ENCODE measurements at places on chromosomes 16 and 17.

GRCh38 chr17:27349540-27350021, 55.7 kb downstream of the WSB1 start:
- no peak for DNase-seq

DNA sequence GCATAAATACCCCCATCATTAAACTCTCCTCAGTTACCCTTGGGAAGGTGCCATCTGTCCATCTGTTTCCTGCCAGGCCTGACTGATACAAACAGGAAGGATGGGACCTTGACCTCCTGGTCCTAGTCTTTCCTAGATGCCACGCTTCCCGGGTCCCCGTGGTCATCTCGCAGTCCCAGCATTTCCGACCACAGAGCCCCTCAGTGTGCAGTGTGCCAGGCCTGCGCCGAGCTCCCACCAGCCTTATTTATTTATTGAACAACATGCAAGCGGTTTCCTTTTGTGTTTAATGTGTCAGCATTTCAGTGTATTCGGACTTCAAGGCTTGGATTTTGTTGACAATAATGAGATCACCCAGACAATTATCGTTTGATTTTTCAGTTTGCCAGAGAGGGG, 45.6 kb upstream of the NKD1 start:
- DNase-seq, result peak; percentile 4

DNA sequence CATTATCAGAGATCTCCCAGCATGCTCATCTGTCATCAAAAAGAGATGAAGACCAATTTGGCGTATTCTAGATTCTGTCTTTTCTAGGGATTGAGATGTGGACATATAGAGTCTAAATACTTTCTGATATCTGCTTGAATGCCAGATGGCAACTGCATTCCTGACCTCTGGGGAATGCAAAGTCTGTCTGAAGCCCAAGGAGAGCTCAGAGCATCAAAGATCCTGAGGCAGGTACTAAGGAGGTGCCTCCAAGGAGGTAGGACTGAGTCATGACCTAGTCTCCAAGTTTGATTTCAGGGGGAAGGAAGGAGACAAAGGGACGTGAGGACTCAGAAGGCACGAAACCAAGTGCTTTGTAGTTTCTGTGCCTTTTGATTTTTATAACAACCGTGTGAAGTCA, 448.4 kb downstream of the HS3ST3B1 start:
- DNase-seq, result no peak

GRCh38 chr17:17227608-17228520, 9.1 kb downstream of the FLCN start:
- DNase-seq, result no peak

GRCh38 chr17:57210224-57210553, 46.1 kb upstream of the MSI2 start:
- no peak for DNase-seq

- DNase-seq, result no peak
Measured at GRCh38 chr17:16473044-16474011, 18.7 kb downstream of the LRRC75A start.

DNA sequence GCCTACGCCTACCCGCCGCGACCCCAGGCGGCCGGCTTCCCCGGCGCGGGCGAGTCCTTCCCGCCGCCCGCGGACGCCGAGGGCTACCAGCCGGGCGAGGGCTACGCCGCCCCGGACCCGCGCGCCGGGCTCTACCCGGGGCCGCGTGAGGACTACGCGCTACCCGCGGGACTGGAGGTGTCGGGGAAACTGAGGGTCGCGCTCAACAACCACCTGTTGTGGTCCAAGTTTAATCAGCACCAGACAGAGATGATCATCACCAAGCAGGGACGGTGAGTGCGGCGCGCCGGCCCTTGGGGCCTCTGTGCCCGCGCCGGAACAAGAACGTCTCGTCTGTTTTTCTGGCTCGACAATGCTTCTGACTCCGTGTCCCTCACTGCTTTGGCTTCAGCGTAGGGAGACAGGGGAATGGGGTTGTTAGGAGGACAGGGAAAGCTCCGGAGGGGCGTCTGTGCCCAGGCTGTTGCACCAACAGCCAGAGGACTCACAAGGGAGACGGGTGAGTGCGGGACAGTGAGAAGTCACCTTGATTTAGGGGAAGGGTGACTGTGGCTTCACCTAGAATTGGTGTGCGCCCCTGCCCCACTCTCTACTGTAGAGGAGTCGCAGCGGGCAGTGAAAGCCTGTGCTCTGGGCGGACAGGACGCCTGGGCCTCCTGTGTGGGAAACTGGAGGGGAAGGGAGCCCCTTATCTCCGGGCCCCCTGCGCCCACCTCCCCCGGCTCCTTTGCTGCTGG, 806 bp downstream of the TBX21 start:
- no peak for DNase-seq

DNA sequence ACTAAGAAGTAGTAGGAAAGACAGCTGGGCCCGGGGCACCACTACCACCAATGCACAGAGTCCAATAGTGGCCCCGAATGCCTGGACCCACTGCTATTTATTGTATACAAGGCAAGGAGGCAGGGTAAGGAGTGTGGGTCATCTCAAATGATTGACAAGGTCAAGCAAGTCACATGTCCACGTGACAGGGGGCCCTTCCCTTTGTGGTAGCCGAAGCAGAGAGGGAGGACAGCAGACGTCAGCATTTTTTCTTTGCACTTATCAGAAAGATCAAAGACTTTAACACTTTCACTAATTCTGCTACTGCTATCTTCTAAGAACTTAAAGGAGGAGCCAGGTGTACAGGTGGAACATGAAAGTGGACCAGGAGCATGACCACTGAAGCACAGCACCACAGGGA, 6.5 kb downstream of the VPS53 start:
- DNase-seq, result no peak

DNA sequence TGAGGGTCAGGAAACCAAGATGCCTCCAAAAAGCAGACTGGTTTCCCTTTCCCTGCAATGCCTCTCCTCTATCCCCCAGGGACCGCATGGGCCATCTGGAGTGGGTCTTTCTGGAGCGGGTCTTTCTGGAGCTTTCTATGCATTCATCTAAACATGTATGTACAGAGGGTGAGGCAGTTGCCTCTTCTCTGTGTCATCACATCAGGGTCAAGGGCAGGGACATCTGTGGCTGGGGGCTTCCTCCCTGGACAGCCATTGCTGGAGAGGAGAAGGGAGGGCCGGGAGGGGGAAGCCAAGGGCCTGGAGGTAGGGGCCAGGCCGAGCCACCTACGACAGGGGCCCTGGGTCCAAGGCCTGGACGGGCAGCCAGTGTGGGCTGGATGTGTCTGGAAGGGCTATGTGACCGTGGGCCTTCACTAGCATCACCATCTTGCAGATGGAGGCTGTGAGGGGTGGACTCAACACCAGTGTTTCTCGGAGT, 840 bp downstream of the ADCY7 start:
- DNase-seq, result no peak

- peak; percentile 92 for DNase-seq
Measured at GRCh38 chr17:64411999-64412771, 21.5 kb upstream of the PECAM1 start.

DNA sequence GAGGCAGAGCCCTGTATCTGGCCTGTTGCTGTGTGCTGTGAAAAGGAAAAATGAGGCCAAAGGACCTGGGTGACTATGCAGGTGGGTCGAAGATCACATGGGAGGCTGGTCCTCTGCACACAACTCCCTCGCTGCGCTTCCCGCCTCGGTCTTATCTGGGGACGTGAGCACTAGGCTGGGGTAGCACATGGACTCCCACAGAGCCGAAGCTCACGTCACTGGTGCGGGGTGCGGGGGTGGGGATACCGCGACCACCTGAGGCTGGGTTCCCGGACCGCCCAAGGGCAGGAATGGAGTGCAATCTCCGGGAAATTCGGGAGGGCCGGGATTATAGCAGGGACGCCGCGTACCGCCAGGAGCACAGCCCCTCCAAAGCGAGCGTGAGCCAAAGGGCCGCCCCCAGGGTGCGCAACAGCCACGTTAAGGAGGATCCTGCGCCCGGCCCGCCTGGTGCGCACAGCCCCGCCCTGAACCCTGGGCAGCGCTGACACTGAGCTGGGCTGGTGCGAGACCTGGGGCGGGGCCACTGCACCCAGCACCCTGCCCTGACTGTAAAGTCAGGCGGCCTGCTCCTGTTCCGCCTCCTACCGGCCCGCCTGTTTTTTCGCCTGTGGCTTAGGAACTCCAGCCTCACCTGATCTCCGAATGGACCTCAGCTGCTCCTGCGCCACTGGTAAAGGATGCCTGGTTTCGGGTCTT, 4.8 kb downstream of the MT1A start:
- no peak for DNase-seq

DNA sequence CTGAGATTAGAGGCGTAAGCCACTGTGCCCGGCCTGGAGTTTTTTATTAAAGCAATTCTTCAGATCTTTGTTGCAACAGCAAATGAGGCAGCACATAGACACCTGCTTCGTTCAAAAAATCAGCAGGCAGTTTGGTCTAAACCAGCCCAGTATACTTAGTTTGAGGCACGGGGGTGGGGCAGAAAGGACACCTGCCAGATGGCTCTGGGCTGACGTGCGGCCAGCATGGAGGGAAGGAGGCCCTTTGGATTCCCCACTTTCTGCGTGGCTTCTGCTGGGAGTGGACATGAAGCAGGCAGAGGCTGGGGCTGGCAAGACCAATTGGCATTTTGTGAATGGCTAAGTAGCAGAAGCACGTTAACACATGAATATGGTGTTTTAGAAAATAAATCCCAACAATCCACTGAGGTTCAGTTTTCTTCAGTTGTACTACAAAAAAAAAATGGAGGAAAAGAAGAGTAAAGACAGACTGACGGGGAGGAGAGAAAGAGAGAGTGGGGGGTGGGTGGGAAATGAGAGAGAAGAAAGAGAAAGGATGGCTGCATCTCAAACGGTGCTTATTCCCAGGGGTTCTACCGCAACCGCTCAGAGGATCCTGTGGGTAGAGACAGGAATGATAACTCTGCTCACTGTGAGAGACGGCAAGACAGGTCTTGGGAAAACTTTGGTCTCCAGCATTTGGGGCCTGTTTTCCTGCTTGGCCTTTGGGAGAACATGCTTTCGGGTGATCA, 16.3 kb downstream of the C16orf46 start:
- DNase-seq, result no peak

DNA sequence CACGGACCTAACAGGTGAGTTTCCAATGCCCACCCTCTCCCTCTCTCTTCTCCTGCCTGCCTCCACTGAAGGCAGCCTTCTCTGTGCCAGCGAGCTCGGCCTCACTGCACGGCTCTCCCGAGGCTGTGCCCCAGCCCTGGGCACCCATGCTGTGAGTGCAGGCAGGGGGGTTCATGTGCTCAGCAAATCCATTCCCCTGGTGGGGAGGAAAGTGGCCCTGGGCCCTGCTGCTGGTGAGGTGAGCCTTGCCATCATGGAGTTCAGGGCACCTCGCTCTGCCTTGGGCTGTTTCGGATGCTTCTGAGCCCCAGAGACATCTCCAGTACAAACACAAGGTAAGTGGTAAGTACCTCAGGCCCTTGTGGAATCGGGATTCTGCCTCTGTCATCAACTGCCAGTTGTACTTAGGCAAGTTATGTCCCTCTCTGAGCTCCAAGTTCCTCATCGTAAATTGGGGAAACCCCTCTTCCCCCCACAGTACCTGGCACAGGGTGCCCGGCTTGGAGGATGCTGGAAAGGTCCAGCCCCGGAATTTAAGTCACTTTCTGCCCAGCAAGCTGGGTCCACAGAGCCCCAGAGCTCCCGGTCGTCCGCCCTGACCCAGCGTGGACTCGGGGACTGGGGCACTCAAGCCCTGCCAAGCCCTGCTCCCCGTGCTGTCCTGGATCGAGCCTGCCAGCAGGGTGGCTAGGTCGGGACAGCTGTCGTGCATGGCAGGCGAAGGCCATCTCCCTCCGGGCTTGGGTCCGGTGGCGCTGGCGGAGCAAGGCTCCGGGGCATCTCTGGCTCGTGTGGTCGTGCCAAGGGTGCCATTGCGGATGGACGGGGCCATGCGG, 684 bp upstream of the NUDT16L1 start:
- DNase-seq, result peak; percentile 29

GRCh38 chr17:57092171-57092570, 7.1 kb downstream of the AKAP1 start:
- DNase-seq, result no peak

GRCh38 chr16:424033-424622, 1.3 kb upstream of the RAB11FIP3 start:
- DNase-seq, result no peak

GRCh38 chr17:79789943-79790804, 6.7 kb downstream of the CBX8 start:
- peak; percentile 46 for DNase-seq

- peak; percentile 51 for DNase-seq
Measured at GRCh38 chr16:11586856-11587642, at the start of gene LITAF. Gene LITAF, minus strand, starts transcription at chr16:11586919. Its CDS starts 30,189 bp downstream, at chr16:11556730.

Measured in KBM-7 (cell line).